Sigmoid colon (tissue), 7 donors: ENCODE measurements at places on chromosomes 4 and X. TPM values are rescaled to one million over a fixed set of nuclear protein-coding genes. Genes with fewer than 3 reads are reported as not detected.

Gene RAB39B
- total RNA-seq, result 0.28 TPM

Gene TCEAL1
- 181 TPM for total RNA-seq

Gene PRDX4
- total RNA-seq, result 54.2 TPM

Gene RBM46
- not detected for total RNA-seq

Gene MID1IP1
- total RNA-seq, result 69.6 TPM

Gene RHOXF2
- not detected for total RNA-seq

Gene CCSER1
- total RNA-seq, result 1.6 TPM

Gene CENPVL1
- not detected for total RNA-seq

DNA sequence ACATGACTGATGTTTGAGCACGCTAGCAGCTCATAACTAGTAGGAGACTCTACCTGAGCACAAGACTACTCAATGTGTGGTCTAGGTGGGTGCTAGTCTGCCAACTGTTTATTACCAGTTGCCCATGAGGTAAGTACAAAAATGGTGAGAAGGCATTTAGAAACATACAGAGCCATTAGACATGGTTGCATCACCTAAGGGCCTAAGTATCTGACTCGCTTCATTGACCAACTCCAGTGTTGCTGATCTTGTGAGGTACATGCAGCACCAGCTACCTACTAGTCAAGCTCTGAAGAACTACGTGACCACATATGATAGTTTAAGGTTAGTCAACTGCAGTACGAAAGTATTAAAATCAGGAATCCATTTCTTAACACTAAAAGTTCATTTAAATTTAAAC is 39.9 kb downstream of the APBB2 start:
- DNase-seq, result no peak

DNA sequence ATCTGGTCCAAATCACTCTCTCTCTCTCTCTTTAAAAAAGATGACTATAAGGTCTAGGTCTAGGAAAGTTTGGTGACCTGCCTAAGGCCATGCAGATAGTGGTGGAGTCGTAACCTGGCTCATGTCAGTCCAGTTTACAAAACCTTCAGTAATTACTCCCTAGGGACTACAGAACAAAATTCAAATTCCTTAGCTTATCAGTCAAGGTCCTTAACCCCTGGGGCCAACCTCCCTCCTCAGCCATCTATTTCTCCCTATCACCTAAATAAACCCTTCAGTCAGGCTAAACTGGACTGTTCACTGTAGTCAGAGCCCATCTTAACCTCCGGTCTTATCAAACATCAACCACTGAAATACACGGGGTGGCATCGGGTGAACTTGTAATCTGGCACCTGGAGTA is 68.9 kb downstream of the MAP3K15 start:
- no peak for DNase-seq

- DNase-seq, result no peak
These were observed 11.7 kb downstream of the ALB start for GRCh38 chr4:73415807-73416238.

- DNase-seq, result no peak
These were observed 353.1 kb upstream of the BOD1L1 start for GRCh38 chr4:13980317-13981310.

- no peak for DNase-seq
These were observed 4.8 kb upstream of the CXCL13 start for GRCh38 chr4:77600521-77601451.

DNA sequence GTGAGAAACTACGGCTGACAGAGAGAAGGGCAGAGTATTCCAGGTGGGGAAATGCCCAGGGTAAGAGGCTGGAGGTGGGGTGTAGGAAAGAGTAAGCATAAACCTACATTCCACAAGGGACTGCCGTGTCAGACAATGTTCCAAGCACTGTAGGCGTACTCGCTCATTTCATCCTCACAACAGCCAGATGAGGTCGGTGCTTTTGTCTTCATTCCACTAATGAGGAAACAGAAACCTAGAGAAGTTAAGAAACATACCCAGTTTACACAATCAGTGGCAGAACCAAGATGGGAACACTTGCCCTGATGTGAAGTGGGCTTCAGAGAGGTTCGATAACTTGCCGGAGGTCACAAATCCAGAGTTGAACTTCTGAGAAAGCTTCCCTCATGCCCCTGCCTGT is 4.6 kb downstream of the SASH3 start:
- peak; percentile 9 for DNase-seq

DNA sequence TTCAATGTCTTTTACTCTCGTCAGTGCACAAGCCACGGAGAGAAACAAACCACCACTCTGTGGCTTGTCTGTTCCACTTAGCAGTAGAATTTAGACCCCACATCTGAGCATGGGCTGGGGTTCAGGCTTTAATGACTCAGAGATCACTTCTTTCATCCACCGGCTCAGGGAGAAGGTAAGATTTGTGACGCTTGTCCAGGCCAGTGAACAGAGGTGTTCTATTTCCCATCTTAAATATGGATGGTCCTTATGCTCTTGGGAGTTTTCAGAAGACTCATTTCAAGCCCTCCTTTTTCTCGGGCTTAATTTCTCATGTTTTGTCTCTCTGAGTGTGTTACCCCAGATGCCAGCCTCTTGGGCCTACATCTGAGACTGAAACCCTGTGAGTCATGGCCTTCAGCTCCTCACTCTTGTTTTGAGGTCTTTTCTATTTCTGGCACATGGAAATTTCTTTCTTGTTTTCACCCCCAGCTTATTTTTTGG is 127.4 kb upstream of the SFRP2 start:
- DNase-seq, result no peak

DNA sequence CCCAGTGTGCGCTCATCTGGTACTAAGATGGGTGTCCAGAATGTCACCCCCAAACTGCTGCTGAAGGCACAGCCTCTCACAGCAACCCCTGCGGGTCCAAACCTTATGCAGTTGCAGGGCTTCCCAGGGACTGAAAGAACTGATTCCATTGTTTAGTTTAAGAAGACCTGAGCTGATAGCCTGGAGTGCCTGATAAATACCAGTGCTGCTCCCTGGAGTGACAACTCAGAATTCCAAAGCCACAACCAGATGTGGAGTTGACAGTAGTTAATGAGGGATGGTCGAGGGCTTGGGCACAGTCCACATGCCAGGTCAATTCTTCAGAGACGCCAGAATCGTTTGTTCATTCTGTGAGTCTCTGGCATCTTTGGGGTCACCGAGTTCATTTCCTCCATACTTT is 71.2 kb downstream of the LNX1 start:
- no peak for DNase-seq

DNA sequence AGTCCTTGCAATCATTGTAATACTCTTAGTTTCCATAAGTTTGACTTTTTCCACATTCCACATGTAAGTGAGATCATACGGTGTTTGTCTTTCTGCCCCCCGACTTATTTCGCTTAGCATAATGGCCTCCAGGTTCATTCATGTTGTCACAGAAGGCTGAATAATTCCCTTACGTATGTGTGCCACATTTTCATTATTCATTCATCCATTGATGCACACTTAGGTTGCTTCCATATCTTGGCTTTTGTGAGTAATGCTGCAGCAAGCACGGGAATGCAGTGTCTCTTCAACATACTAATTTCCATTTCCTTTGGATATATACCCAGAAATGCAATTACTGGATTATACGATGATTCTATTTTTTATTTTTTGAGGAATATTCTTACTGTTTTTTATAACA is 22.0 kb upstream of the VEGFC start:
- no peak for DNase-seq

GRCh38 chr4:88158489-88159228 is at the start of gene ABCG2:
TSS of gene ABCG2 (minus strand) at chr4:88158639. CDS start at chr4:88139995, 18,644 bp downstream.
- DNase-seq, result no peak

GRCh38 chr4:89344571-89344970 is 37.0 kb upstream of the GPRIN3 start:
- DNase-seq, result no peak

- DNase-seq, result no peak
These were observed 282.5 kb upstream of the RASGEF1B start for GRCh38 chr4:81754169-81754568.

DNA sequence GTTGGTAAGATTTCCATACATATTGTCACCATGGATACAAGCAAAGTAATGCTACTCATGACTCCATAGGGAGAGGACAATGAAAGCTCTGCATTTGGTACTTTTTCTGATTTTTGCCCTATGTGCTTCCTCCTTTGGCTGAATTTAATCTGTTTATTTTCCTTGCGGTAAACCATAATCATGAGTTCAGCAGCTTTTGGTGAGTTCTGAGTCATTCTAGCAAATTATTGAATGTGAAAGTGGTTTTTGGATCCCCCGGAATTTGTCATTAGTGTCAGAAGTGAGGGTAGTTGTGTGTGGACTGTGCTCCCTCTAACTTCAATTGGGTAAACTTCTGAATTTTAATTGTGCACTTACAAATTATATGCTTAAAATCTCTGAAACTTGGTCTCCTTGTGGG is 170.3 kb downstream of the MOSPD2 start:
- no peak for DNase-seq

- DNase-seq, result peak; percentile 97
These were observed 43.6 kb downstream of the TSC22D3 start for GRCh38 chrX:107731831-107732502.

- DNase-seq, result no peak
These were observed 99.6 kb upstream of the FGF16 start for GRCh38 chrX:77347572-77347971.

DNA sequence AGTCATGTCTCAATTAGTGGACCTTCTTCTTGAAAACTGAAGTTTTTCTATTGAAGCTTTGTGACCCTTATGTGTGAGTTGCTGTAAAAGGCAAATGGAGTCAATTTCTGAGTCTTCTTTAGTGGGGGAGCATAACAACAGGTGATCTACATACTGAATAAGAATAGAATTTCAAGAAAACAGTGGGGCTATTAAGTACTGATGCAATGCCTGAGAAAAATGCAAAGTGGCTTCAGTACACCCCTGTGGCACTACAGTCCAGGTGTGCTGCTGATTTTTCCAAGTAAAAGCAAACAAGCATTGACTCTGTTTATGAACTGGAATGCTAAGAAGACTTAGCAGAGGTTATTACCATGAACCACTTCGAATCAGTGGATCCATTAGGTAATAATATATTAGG is 328.0 kb upstream of the PABPC4L start:
- DNase-seq, result no peak

GRCh38 chr4:109969919-109970318 is 57.2 kb downstream of the EGF start:
- DNase-seq, result no peak
